ENCODE measurements at places on chromosomes 5 and 9.

DNA sequence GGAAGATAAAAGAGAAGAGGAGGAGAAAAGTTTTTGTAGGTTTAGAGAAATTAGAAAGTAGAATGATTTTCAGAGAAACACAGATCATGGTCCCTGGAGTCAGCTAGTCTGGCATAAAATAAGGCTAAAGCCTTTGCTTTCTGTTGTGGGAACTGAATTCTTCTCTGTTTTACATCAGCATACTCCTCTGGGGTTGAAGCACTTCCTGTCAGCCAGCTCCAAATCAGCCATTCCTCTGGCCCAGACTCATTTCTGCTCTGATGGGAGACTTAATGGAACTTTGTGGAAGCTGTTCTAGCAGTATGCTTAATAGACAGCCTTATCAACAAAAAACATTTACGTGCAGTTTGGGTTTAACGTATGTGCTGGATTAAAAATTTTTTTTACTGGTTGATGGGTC lies 143.2 kb downstream of the HMHB1 start:
- H3K27me3 ChIP-seq = no peaks in the 10 kb centered on the region
- H3K4me3 ChIP-seq = no peak overlapping the region
- DNase-seq = peak; percentile 63
- H3K4me1 ChIP-seq = no peaks in the 10 kb centered on the region
- no peak overlapping the region for H3K27ac ChIP-seq

GRCh38 chr9:100294806-100295205 lies 57.9 kb downstream of the TEX10 start:
- H3K27ac ChIP-seq = no peak overlapping the region
- peaks cover 4% of the 10 kb centered on the region for H3K36me3 ChIP-seq
- H3K4me3 ChIP-seq = no peak overlapping the region
- H3K4me1 ChIP-seq = no peaks in the 10 kb centered on the region
- H3K27me3 ChIP-seq = no peaks in the 10 kb centered on the region
- no peak for DNase-seq

DNA sequence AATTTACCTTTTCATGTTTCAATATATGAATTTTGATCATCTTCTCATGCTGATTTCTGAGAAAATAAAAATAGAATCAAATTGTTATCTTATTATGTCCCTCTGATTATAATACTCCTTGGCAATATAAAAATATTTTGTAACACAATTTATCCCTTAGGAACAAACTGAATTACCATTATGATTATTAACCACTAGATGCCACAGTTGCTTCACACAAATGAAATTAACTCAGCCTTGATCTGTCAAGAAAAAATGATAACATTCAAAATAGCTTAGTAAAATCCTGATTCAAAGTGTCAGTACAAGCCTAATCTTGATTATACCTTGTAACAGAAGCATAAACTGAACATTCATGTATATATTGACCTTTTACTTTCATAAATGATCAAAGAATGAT lies 4.8 kb upstream of the CHSY3 start:
- no peak overlapping the region for H3K4me3 ChIP-seq
- H3K27me3 ChIP-seq = peaks cover 5% of the 10 kb centered on the region
- H3K4me1 ChIP-seq = no peaks in the 10 kb centered on the region

DNA sequence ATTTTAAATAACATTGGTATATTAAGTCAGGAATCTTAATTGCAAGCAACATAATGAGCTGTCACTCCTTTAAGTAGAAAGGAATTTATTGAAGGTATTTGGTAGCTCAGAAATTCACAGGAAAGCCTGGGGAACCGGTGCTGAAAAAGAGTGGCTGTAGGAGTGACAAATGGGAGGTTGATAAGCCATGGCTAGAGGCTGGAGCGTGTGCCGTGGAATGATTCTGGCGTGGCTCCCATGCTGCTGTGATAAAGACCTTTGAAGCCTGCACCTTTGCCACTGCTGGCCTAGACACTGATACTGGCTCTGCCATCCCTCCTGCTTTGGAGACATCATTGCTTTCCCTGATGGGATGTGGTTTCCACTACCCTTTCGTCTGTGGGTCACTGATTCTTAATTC lies 65.7 kb upstream of the ATG10 start:
- no peak overlapping the region for H3K27ac ChIP-seq
- no peaks in the 10 kb centered on the region for H3K27me3 ChIP-seq
- no peak for DNase-seq

DNA sequence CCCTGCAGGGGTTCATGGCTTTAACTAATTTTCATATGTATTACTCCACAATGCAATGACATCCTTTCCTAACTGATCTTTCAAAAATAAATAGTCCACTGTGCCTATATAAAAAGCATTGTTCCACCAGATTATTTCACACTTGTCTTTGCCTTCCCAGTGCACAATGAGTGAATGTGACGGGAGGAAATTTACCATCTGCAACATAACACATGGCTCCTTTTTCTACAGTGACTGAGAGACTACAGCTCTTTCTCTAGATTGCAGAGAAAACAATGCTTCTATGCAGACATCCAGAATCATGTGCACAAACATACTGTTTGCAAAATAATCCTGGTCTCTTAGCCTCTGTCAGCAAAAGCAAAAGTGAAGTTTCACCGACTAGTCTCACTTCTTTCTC lies 483.7 kb upstream of the PIK3R1 start:
- H3K36me3 ChIP-seq = no peaks in the 10 kb centered on the region
- DNase-seq = peak; percentile 2
- H3K4me1 ChIP-seq = no peaks in the 10 kb centered on the region
- H3K27ac ChIP-seq = no peak overlapping the region

GRCh38 chr9:94664801-94665200 lies 25.5 kb upstream of the FBP1 start:
- H3K36me3 ChIP-seq = no peaks in the 10 kb centered on the region
- no peaks in the 10 kb centered on the region for H3K4me1 ChIP-seq
- no peak for DNase-seq
- no peak overlapping the region for H3K27ac ChIP-seq

- H3K27me3 ChIP-seq = peaks cover 2% of the 10 kb centered on the region
- DNase-seq = no peak
- H3K27ac ChIP-seq = no peak overlapping the region
- no peak overlapping the region for H3K4me3 ChIP-seq
These were observed 4.7 kb downstream of the SEMA4D start for GRCh38 chr9:89493181-89493580.

DNA sequence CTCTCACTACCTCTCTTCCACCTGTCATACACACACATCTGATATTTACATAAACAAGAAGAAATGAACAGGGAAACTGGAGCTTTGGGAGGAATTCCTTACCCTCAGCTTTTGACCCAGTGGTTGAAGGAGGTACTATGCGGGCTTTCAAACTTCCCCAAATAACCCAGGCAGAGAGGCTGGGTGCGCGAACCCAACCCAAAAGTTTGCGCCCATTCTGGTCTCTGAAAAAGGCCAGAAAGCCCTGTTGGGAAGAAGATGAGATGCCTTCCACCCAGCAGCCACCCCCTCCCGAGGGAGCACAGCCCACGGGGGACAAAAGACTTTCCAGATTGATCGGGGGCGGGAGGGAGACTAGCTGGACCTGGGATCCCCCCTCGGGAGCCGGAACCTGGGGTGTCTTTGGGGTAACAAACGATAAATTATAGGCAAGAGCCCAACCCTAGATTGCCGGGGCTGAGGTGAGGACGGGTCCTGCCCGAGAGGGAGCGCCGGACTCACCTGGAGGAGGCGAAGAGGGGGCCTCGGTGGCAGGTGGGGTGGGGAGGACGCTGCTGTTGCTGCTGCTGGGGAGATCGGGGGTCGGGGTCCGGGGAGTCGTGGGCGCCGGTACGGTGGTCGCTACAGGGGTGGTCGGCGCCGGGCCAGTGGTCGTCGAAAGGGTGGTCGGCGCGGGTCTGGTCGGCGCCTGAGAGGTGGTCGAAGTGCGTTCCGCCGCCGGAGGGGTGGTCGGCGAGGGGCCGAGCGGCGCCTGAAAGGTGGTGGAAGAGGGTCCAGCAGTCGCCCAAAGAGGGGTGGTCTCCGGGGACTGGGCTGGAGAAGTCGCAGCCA lies 798 bp downstream of the MEGF9 start:
- no peaks in the 10 kb centered on the region for H3K36me3 ChIP-seq
- peak overlapping the region; percentile 46 for H3K27ac ChIP-seq
- DNase-seq = peak; percentile 13
- H3K4me1 ChIP-seq = peaks cover 26% of the 10 kb centered on the region

DNA sequence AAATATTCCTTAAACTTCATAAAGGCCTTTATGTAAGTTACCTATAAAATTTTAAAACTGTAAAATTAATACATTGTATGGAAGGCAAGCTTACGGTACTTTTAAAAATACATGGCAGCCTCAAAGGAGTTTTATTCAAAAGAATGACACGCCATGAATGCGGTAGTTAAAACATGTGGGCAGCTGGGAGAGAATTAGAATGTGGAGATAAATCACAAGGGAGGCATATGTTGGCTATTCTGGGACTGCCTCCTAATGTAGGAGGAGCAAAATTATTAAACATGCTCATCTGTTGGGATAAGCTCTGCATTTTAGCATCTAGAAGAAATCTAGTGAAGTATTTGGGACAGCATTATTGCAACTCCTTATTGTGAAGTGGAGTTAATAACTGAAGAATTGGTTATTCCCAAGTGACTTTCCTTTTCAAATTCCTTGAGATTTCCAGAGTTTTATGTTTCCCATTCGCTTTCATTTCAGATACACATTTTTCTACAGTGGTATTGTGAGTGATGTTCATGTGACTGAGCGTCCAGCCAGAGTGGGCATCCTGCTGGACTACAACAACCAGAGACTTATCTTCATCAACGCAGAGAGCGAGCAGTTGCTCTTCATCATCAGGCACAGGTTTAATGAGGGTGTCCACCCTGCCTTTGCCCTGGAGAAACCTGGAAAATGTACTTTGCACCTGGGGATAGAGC lies 109.4 kb downstream of the CMYA5 start:
- no peaks in the 10 kb centered on the region for H3K4me1 ChIP-seq
- no peak for DNase-seq

DNA sequence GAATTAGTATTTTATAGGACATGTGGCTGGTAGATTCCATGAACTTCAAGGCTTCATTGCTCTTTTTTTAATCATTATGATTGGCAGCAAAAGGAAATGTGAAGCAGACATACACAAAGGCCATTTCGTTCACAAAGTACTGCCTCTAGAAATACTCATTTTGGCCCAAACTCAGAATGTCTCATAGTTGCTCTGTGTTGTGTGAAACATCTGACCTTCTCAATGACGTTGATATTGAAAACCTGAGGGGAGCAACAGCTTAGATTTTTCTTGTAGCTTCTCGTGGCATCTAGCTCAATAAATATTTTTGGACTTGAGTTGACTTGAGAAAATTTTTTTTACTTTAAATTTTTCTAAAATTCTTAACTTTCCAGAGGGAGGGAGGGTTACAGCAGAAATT lies 12.4 kb downstream of the KCNV2 start:
- no peaks in the 10 kb centered on the region for H3K36me3 ChIP-seq
- peaks cover 2% of the 10 kb centered on the region for H3K4me1 ChIP-seq
- no peaks in the 10 kb centered on the region for H3K27me3 ChIP-seq
- H3K27ac ChIP-seq = no peak overlapping the region
- peak; percentile 18 for DNase-seq
- no peak overlapping the region for H3K4me3 ChIP-seq

DNA sequence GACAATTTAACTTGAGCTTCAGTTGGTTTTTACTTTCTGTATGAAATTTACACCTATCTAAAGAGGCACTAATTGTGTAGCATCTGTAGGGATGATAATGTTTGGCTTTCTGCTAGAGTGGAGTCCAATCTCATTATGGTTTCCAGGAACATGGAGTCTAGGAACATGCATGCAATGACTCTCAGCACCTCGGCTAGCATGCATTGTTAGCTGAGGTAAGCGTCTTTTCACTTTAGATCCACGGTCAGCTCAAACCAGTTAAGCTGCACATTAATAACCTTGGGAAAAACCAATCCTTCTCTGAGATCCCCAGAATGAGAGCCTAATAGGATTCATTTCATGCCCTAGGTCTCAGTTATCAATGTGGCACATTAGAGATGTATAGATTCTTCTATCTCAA lies 7.8 kb upstream of the GDA start:
- no peaks in the 10 kb centered on the region for H3K27me3 ChIP-seq
- H3K27ac ChIP-seq = no peak overlapping the region
- no peaks in the 10 kb centered on the region for H3K4me1 ChIP-seq
- no peak overlapping the region for H3K4me3 ChIP-seq
- DNase-seq = no peak
- H3K36me3 ChIP-seq = no peaks in the 10 kb centered on the region

DNA sequence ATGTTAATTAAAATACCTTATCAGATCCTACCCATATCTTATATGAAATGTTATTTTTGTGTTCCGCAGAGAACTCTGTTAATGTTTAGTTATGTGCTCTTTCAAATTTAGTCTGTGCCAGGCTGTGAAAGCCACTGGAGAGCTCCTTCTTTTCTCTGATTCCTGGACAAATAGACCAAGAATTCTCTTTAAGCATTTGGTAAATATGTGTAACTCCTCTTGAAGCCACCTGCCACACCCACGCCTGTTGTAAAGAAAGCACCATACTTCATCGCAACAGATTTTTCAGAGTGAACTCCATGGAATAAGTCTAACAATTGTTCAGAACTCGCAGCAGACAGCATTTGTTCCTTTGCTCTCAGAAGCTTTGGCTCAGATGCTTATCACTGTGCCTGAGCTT lies 301.1 kb downstream of the FAM170A start:
- no peaks in the 10 kb centered on the region for H3K36me3 ChIP-seq
- DNase-seq = no peak
- no peaks in the 10 kb centered on the region for H3K4me1 ChIP-seq

DNA sequence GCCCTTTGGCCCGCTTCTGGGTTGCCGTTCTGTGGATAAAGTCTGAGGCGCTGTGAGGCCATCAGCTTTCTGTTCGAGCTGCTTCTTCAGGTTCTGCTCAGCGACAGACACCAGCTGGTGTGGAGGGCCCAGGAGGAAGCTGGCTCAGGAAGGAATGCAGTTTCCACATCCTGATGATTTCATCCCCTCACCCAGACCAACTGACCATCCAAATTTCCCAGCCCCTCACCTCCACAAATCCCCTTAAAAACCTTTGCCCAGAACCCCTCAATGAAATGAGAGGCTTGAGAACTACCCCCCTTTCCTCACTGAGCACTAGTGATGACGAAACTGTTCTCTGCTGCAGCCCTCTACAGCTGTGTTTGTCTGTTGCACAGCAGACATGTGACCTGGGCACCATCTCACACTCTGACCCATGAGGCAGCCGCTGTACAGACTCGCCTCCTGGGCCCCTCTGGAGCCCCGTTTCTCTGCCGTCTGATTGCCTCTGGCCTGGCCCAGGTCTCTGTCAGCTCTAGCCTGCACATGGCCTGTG lies 45.4 kb downstream of the SPATA31C2 start:
- DNase-seq = peak; percentile 12
- H3K27ac ChIP-seq = no peak overlapping the region
- no peaks in the 10 kb centered on the region for H3K36me3 ChIP-seq
- peak overlapping the region; percentile 31 for H3K4me3 ChIP-seq
- no peaks in the 10 kb centered on the region for H3K27me3 ChIP-seq
- H3K4me1 ChIP-seq = no peaks in the 10 kb centered on the region

DNA sequence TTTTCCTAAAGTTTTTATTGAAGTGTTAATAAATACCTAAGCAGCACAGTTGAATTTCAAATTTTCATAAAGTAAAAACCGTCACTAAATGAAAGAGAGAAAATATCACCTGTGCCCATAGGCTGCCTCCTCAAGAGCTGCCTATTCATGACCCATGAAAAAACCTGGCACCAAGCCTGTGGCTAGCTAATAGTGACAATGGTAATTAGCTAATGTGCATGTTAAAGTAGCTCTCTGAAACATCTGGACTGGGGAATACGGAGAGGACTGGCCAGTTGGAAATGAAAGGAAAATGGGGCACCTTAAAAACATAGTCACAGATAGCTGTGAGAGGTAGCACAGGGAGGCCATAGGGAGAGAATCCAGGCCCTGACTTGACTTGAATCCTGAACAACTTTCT lies 5.4 kb upstream of the GNE start:
- H3K4me1 ChIP-seq = peaks cover 3% of the 10 kb centered on the region
- no peak for DNase-seq
- H3K27ac ChIP-seq = no peak overlapping the region
- no peak overlapping the region for H3K4me3 ChIP-seq
- H3K27me3 ChIP-seq = no peaks in the 10 kb centered on the region
